Left lobe of liver (tissue), 2 donors: ENCODE measurements at places on chromosomes 1 and 21.

DNA sequence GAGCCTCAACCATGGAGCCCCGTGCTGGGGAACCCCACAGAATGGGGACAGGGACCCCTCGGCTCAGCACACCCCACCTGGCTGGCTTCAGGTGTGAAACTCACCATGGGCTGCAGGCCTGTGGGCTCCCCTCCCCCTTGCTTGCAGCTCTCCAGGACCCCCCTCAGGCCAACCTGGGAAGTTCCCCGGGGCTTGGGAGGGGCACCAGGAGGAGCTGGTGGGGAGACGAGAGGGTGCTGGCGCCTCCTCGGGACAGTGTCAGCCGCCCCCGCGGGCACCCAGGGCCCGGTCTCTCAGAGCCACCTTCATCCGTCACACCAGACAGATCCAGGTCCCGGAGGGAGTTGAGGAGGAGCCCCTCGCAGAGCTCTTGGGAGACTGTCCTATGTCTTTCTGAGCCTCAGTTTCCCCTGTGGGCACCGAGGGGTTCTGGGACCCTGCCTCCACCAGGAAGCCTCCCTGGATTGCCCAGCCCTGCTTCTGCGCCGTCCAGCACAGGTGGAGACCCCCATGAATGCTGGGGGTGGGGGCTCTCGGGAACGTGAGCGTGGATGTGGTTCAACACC, 657 bp upstream of the TNFRSF18 start:
- no peak for DNase-seq

- no peak for DNase-seq
Observed at GRCh38 chr1:28755701-28756100, 19.0 kb downstream of the YTHDF2 start.

GRCh38 chr1:176785056-176785455, 322.1 kb downstream of the PAPPA2 start:
- DNase-seq, result no peak

DNA sequence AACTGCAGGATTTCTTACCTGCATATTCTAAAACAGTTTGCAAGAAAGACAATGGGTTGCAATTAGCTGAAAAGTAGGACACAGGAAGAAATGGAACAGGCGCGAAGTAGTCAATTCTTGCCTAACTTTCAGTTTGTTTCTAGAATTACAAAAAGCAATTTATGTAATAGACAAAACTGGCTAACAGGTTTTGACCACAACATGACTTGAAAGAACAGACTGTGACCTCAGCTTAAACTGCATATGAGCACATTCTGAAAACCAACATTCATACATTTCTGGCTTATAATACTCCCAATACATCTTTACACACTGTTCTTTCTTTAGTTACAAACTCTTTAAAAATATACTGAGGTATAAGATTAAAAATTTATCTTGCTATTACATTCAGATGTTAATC, 405.9 kb upstream of the B3GALT2 start:
- no peak for DNase-seq

DNA sequence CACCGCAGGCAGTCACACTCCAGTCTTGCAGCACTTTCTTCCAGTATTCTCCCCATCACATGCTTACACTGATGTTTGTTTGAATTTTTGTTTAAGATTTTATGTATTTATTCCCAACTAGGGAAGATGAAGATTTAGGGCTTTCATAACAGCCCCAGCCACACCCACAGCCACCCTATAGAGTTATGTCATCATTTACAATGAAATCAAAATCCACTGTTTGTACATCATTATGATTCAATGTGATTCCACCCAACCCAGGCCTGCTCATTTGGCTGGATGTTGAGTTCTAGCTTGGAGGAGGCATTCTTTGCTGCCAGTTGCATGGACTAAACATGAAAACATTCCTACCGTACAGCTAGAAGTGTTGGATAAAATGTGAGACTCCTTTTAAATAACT, 35.8 kb downstream of the RIPK4 start:
- no peak for DNase-seq

DNA sequence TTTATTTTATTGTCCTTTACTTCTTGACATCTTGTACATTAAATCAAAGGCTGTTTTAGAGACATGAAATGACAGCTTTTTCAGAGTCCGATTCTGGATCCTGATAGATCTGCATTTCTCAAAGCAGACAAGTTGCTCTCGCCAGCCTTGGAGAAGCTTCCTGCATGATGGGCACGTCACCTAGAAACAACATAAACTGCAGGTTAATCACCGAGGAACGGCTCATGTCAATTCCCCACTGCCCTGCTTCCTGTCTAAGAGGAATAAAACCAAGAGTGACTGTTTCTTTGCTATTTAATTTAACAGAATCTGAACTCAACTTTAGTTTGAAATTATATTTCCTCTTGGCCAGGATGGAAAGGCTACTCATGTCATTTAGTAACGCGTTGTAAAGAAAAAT, 77.0 kb downstream of the RWDD3 start:
- no peak for DNase-seq

GRCh38 chr1:80158771-80159170, 1152.2 kb upstream of the ADGRL4 start:
- no peak for DNase-seq

GRCh38 chr1:228275179-228275429, 67.3 kb downstream of the OBSCN start:
- no peak for DNase-seq

- DNase-seq, result no peak
Observed at GRCh38 chr1:205274041-205274691, 46.4 kb downstream of the TMCC2 start.

GRCh38 chr1:213914392-213914791, 73.4 kb upstream of the PROX1 start:
- DNase-seq, result no peak

DNA sequence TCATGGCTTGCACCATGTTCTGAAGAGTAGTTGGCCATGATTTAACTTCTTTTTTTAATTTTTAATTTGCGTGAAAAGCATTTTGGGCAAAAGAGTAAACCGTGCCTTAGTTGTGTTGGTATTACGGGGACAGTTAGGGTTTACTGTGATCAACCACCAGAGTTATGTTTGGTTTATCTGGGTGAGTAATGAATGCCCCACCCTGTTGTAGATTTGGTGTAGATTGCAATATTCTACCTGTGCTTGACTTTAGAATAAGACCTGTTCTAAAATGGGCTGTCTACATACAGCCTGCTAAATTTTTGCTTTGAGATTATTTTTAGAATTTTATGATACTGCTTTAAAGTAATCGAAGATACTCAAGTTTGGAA, 1.4 kb downstream of the USP25 start:
- no peak for DNase-seq

DNA sequence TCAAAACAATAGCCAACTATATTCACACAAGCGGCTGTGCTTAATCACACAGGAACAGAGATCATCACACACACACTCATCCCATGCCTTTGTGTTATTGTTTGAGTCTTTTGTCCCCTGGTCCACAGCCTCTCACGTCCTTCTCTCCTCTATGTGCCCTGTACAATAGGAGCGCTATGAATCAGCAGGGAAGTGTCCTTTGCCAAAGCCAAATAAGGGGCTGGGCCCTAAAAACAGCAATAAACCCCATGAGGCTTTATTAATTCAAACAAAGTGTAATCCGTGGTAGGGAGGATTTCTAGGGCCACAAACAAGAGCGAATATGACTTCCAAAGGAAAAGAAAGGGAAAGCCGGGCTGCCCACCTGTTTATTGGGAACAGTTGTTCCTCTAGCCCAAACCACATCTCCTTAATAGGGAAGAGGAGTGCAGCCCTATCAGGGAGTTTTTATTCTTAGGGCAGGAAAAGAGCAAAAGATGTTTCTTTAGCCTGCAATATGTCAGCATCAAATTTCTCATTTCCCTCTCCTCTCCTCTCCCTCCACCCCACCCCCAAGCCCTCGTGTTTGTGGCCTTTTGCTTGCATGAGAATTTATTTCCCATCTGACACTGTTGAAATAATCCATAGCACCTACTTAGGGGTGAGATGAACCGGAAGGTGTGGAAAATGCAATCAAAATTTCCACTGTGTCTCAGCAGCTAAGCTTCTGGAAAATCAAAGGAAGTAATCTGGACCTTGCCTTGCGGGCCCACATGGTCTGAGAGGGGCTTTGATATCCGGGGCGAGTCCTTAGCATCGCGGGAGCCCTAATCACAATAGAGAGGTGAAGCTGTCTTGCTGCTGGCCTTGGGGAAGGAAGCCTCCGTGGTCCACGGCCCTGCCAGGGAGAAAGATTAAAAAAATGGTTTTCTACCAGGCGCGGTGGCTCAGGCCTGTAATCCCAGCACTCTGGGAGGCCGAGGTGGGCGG, 45.3 kb upstream of the ITPKB start:
- no peak for DNase-seq

DNA sequence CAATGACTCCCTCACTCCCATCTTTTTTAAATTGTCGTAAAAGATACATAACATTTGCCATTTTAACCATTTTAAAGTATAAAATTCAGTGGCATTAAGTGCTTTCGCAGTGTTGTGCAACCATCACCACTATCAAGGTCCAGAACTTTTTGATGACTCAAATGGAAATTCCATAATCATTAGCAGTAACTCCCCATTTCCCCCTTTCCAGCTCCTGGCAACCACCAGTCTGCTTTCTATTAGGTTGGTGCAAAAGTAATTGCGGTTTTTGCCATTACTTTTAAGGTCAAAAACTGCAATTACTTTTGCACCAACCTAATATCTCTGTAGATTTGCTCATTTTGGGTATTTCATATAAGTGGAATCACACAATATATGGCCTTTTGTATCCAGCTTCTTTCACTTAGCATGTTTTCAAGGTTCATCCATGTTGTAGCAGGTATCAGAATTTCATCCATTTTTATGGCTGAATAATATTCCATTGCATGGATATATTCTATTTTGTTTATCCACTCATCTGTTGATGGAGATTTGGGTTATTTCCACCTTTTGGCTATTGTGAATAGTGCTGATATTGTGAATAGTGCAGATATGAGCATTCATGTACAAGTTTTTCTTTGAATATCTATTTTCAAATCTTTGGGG, 159.7 kb downstream of the HIVEP3 start:
- DNase-seq, result no peak

DNA sequence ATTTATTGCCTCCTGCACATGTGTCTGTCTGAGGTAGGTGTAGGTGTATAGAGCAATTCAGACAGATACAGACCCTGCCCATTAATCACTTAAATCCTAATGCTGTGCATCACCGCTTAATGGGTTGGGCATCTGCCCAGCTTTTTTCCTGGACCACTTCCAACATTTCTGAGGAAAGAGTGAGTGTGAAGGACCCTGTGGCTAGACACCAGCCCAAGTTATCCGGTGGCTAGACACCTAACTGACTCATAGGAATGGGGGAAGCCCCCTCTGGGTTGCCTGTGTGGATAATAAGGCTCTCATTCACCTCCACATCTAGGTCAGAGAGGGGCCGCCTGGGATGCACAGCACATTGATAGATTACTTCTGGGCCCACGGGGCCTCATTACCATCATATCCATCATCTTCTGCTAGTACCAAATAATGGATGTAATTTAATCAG, 121.1 kb upstream of the RAVER2 start:
- no peak for DNase-seq
